Memory B cell (primary cell): ENCODE measurements at places on chromosomes 13 and 19.

GRCh38 chr19:49889687-49890348 is 6.9 kb downstream of the IL4I1 start:
- DNase-seq, result no peak

DNA sequence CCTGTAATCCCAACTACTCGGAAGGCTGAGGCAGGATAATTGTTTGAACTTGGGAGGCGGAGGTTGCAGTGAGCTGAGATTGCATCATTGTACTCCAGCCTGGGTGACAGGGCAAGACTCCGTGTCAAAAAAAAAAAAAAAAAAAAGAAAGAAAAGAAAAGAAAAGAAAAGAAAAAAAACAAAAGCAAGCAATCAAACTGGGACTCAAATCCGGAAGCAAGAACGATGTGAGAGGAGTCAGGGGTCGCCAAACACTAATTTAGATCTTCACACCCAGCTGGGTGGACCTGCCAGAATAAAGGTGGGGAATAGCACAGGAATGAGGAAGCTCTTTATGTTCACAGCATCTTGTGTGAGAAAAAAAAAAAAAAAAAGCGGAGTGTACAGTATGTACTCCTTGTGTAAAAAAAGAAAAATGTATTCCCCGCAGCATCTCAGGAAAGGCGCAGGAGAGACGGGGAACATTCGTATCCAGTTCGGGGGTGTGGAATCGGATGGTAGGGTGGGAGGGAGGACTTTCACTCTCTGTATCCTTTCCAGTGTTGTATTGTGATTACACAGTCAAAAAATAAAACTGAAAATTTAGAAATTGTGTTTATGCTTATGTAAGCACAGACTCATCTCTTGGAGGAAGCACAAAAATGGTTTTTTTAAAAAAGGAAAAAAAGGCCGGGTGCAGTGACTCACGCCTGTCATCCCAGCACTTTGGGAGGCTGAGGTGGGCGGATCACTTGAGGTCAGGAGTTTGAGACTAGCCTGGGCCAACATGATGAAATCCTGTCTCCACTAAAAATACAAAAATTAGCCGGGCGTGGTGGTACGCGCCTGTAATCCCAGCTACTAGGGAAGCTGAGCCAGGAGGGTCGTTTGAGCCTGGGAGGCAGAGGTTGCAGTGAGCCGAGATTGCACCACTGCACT is 7.6 kb downstream of the DNAJB1 start:
- DNase-seq, result no peak

- no peak for DNase-seq
Measured at GRCh38 chr19:7177926-7178325, 108.4 kb downstream of the ZNF557 start.

- no peak for DNase-seq
Measured at GRCh38 chr13:99821741-99822140, 149.8 kb downstream of the ZIC5 start.

GRCh38 chr13:84658491-84659358 is 776.5 kb upstream of the SLITRK1 start:
- DNase-seq, result no peak

GRCh38 chr13:110271313-110271712 is 35.6 kb downstream of the COL4A1 start:
- DNase-seq, result no peak

- no peak for DNase-seq
Measured at GRCh38 chr13:77497350-77497749, 38.2 kb upstream of the SCEL start.

GRCh38 chr13:50074843-50075242 is 59.6 kb downstream of the KCNRG start:
- no peak for DNase-seq

- no peak for DNase-seq
Measured at GRCh38 chr19:38711726-38712153, 32.5 kb downstream of the CAPN12 start.

DNA sequence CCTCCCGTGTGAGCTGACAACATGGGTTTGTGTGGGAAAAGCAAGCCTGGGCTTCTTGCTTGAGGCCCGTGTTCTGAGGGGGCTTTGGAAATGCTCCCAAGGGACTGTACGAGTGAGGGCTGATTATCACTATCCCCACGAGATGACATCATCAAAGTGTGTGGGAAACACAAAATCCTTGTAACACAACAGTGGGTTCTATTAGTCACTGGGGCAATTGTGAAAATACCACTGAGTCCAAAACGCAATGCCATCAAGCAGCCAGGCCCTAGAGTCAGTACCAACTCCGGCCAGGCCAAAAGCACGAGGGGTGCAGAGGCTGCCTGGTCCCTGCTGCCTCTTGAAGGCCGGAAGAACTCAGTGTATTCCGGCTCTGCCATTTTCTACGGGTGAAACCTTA is 29.6 kb downstream of the CAPS start:
- DNase-seq, result no peak

DNA sequence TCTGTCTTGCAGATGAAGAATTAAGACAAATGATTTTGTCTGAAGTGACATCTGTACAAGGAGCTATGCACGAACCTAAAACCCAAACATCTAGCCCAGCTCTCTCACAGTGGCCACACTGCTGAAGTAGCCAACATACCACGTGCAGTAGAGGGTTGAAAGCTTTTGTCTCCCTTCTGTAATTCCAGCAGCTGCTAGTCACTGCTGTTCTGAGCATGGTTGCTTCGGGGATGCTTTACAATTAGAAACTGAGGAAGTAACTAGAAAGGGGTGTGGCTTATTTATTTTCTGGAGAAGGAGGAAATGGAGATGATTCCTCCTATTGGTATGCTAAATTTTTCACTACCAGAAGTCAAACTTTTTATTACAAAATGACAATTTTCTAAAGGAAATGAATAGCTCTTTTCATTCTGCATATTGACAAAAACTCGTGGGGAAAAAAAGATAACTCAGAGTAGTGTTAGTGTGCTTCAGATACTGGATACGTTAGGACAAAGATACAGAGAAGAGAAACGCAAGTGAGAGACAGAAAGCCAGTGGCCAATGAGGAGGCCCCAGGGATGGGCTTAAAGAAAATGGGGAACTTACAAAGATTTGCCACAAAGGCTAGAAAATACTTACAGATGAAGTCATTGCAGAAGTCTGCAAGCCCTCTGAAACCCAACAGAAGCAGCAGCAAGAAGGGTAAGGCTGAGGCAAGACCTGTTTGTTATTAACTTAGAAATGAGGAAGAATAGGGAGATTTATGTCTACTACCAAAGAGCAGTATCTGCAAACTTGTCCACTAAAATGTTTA is 192.7 kb upstream of the MIR17HG start:
- DNase-seq, result no peak

DNA sequence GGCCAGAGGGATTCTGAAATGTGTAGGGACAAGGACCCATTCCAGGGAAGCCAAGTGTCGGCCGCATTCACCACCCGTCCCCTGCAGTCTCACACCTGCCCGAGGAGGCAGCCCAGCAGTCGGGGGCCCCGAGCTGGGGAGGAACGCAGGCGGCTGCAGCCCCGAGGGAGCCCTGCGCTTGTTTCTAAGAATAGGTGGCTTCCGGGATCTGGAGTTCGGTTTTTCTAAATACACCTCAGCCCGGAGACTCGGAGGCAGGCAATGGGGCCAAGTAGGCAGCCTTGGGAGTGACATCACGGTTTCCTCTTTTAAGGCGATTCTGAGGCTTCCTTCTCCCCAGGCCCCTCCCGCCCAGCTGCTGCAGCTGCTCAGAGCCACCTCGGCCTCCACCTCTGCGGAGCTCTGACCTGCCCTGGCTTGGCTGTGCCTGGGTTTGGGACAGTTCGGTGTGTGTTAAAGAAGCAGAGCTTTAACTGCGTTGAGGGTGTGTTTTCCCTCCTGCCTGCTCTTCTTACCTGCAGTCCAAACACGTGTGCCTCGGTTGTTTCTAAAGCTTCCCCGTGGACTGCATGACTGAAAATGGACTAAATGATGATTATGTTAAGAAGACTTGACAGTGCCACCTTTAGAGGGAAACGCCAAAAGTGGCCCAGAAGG is 80.5 kb downstream of the COL4A2 start:
- no peak for DNase-seq

DNA sequence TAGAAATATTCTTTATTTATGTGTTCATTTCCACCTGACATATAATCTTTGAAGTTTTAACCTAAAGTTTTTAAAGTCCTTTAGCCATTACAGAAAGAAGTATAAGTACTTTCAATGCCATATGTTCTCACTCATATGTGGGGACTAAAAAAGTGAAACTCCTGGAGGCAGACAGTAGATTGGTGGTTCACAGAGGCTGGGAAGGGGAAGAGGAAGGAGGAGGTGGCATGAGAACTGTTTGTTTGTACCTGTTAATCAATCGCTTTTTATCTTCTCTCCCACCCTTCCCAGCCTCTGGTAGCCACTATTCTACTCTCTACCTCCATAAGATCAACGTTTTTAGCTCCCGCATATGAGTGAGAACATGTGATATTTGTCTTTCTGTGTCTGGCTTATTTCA is 131.1 kb downstream of the MYO16 start:
- DNase-seq, result no peak

- DNase-seq, result no peak
Measured at GRCh38 chr13:46405457-46405856, 18.4 kb upstream of the RUBCNL start.

DNA sequence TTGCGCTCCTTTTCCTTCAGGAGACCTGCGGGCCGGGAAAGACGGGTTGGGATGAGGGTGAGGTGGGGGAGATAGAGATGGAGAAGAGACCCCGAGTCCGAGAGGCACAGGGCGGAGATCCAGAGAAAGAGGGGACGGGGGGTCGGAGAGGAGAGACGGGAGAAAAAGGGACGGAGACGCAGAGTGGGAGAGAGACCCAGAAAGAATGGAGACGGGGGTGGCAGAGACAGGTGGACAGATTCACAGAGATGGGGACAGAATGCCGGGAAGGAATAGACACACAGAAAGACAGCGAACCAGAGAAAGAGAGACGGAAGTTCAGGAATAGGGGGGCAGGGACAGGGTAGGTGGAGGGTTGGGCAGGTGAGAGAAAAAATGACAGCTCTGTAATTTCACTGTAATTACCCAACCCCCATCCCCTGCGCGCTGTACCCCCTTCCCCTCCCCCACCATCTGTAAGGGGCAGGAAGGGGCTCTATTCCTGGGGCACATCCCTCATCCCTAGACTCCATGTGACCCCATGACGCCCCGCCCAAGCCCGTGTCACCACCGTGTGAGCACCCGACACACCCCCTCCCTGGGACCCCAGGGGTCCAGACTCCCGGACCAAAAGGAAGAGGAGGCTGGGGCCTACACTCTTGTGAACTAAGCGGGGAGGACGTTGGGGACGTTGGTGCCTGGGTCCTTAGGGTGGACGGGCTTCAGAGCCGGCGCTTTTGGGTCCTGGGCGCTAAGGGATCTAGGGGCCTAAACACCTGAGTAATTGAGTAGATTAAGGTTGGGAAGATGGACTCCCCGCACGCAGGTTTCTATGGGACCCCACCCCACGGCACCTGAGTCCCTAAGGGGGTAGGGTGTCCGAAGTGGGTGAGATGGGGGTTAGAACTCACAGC is 967 bp downstream of the DBP start:
- DNase-seq, result no peak

DNA sequence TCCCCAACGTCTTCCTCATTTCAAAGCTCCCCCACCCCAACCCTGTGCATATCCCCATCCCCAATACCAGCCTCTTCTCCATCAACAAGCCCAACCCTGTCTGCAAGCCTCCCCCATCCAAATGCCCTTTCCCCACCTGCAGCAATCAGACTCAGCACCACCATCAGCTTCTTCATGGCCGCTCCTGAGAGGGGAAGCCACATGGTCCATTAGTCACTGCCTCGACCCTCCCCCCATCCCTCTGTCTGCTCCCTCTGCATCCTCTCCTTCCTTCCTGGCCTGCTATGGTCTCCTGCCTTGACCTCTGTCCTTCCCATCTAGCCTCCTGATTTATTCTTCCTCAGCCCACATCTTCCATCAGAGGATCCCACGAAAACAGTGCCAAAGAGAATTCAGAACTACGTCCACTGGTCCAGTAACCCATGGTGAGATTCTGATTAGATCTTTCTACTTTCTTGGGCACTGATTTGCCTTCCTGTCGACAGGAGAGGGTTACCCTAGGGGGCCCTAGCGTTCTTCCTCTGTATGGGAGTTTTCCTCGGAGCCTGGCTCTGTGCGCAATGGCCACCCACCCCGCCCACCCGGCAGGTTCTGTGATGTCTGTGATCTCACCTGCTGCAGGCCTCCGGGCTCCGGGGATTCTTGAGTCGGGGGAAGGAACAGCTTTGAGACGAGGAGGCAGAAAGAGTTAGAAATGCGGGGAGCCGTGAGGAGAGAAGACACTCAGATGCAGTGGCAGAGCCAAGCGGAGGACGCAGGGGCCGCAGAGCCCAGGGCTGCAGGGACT is 1.3 kb downstream of the KLK6 start:
- no peak for DNase-seq

DNA sequence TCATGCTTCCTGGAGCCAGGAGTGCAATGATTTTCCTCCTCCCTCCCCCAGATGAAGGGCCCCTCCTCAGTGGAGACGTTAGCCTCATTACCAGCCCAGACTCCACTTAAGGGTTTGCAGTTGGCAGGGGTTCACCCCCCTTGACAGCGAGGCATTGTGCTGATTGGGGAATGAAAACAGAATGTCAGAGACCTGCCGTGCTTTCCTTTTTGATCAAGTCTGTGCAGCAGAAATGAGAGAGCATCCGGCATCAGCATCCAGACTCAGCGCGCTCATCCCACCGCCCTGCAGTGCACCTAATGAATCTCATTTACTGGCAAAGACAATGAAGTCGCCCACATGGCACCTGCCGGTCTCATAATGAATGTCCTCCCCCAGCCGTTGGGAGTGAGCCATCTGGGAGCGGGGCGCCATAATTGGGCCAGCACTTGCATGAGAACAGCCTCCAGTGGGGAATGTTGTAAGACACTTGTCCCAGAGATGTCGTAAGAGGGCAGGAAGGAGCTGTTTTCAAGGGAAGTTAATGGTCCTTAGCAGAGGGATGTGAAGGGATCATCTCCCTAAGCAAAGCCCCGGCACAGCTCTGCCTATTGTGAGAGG is 98.3 kb upstream of the UQCRFS1 start:
- no peak for DNase-seq

DNA sequence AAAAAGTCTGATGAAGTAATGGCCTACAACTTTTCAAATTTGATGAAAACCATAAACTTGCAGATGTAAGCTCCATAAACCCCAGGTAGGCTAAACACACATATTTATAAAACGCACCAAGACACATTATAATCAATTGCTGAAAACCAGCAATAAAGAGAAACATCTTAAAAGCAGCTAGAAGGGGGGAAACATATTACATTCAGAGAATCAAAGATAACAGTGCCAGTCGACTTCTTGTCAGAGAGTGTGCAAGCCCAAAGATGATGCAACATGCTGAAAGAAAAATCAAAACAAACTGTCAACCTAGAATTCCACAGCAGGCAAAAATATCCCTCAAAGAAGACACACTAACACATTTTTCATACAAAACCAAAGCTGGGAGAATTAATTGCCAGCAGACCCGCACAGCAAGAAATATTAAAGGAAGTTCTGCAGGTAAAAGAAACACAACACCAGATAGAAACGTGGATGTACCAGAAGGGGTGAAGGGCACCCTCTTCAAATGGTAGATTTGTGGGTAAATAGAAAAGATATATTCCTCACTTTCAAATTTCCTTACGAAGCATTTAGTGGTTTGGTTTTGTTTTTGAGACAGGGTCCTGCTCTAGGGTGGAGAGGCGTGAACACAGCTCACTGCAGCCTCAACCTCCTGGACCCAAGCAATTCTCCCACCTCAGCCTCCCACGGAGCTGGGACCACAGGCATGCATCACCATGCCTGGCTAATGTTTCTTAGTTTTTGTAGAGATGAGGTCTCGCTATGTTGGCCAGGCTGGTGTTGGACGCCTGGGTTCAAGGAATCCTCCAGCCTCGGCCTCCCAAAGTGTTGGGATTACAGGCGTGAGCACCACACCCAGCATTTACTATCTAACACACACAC is 16.5 kb upstream of the ATP1A3 start:
- DNase-seq, result no peak
